ENCODE measurements at places on chromosomes 2 and 18. TPM values are rescaled to one million over a fixed set of nuclear protein-coding genes. Genes with fewer than 3 reads are reported as not detected.

The DNAH7 gene
- polyA plus RNA-seq = 2.9 TPM

The SNORC gene
- 1.5 TPM for polyA plus RNA-seq

GRCh38 chr2:172427990-172428831 is 825 bp downstream of the ITGA6 start:
- peak; percentile 44 for DNase-seq

- DNase-seq = no peak
Measured at GRCh38 chr2:51247252-51247805, 215.4 kb upstream of the NRXN1 start.
